Stimulated activated CD8-positive, alpha-beta memory T cell treated with anti-CD3 and anti-CD28 coated beads, Interleukin-15, amount 100 ng/mL, for 48 hours (primary cell): ENCODE measurements at places on chromosomes 3 and 15.

- DNase-seq: no peak
Measured at GRCh38 chr3:196315821-196316220, 2.2 kb downstream of the DYNLT2B start.

DNA sequence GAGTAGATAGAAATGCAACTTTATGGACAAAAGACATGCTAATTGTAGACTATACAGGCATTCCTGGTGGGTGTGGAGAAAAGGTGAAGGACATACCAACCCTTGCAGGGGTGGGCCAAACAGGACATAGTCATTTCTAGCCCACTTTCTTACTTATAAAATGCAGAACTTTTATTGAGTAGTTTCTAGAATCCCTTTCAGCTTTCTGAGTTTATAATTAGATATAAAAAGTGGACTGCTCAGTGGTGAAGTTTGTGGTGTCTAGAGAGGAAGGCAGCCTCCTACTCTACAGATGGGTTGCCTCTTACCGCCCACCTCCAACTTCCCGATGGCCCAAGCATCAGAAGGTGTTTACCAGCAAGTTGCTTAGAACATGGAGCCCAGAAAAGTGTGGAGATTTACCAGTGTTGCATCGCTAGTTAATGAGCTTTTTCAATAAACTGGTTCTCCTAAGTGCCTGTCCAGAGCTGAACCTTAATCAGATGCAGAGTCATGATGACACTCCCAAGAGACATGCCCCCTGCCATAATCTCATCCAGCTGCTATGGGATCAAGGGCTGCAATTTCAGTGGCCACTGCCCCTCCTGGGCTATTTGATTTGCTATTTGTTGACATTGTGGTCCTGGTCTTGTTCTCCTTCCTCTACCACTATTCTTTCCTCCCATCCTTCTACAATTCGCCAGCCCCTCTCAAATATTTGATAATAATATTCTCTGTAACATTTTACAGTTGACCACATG lies 77.5 kb upstream of the STRIT1 start:
- no peak for DNase-seq

DNA sequence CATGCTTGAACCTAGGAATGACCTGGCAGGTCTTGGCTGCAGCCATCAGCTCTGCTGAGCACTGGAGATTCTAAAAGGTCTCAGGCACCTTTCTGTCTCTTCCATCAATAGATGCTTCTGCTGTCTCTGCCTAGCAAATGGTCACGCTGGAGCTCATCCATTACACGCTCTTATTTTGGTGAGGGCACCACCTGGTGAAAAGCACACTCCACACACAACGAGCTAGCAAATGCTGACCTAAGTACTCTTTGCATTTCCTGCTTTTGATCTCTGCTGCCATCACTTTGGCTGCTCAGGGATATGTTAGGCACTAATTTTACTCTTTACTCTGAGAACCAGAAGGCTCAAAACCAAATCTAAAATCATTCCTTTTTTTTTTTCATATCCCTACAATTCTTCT lies 91.3 kb downstream of the RAB11A start:
- no peak for DNase-seq

- no peak for DNase-seq
Measured at GRCh38 chr15:39131609-39132008, 449.3 kb upstream of the THBS1 start.

- no peak for DNase-seq
Measured at GRCh38 chr3:45135959-45136358, 10.2 kb downstream of the CDCP1 start.

GRCh38 chr3:15271785-15272381 lies 60.5 kb downstream of the SH3BP5 start:
- DNase-seq: peak; percentile 66

DNA sequence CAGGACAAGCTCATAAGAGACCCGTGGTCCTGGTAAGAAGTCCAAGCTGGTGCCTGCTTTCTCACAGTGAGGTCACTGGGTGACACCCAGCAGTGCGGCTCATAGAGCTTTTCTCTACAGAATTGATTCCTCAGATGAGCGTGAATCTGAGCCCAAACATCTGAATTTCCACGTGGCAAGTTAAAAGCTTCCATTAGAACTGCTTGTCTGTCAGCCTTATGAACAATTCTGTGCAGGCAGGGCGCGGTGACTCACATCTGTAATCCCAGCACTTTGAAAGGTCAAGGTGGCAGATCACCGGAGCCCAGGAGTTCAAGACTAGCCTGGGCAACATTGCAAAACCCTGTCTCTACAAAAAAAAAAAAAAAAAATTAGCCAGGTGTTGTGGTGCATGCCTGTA lies 113.1 kb upstream of the ABHD17C start:
- no peak for DNase-seq

GRCh38 chr15:66144978-66145725 lies 108.4 kb downstream of the MEGF11 start:
- no peak for DNase-seq

DNA sequence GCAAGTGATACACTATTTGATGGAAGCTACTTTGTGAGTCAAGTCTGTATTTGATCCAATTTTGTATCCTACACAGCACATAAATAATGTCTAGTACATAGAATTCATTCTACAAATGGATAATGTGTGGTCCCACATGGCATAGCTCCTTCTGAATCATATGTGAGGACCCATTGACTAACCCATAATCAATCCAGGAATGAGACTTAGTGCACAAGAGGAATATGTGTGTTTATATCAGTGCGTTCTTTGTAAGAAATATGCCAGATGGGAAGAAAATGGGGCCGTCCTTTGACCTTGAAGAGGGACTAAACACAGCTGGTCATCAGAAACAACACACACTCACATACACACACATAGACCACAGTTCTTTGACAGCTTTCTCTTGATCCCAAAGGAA lies 282.7 kb upstream of the SEMA6D start:
- DNase-seq: no peak

GRCh38 chr3:2352134-2352762 lies 253.6 kb downstream of the CNTN4 start:
- DNase-seq: no peak

DNA sequence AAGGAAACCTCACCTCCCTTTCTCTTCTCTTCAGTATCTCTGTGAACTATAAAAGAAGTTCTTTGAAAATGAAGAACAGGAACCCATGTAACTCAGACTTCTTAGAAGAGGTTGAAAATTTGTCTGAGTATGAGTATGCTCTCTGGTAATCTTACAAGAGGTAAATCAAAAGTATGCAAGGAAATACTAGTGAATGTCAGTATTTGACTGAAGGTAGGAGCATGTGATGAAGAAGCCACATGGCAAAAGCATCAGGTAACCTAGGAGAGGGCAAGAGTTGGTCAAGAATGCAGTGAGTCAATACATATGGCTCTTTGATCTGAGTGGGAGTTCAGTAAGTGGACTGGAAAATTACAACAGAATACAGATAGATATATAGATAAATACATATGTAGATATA lies 133.0 kb upstream of the NECTIN3 start:
- no peak for DNase-seq

DNA sequence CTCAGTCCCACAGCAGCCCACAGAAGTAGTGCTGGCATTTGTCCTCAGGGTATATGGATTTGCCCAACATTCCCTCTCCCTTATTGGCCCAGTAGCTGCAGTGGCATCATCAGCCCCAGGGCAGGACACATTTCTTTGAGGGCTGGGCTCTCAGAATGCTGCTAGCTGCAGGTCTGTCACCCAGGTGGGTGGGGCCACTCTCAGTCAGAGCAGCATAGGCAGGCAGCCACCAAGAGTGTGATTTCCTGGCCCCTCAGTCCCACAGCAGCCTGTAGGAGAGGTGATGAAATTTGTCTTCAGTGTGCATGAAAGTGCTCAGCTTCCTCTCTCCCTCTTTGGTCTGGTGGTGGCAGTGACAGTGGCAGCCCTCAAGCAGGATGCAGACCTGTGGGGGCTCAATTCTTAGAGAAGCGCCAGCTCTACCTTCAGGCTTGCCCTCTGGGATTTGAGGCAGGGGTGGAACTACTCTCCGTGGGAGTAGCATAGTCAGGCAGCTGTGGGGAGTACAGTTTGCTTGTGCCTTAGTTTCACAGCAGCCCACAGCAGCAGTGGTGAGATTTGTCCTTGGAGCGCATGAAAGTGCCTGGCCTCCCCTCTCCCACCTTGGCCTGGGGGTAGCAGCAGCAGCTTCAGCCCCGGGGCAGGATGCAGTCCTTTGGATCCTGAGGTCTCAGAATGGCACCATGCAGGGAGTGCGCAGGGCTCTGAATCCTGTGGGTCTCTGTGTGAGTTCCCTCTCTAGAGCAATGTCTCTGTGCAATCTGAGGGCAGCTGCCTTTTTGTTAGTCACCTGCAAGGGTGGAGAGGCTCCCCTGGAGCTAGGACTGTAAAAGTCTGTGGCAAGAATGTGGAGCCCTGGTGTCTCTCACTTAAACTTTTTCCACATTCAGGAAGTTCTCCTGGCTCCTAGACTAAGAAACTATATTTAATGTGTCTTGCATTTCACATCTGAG lies 1229.1 kb downstream of the ROBO2 start:
- DNase-seq: no peak

- DNase-seq: no peak
Measured at GRCh38 chr15:91922646-91923547, 69.4 kb downstream of the SLCO3A1 start.

- peak; percentile 56 for DNase-seq
Measured at GRCh38 chr3:52240059-52240885, 1.3 kb upstream of the TWF2 start.

- no peak for DNase-seq
Measured at GRCh38 chr3:37098884-37099283, 75.5 kb downstream of the LRRFIP2 start.

GRCh38 chr15:62491642-62492041 lies 326.6 kb upstream of the C2CD4B start:
- DNase-seq: no peak

- DNase-seq: no peak
Measured at GRCh38 chr3:14889205-14889604, 58.2 kb upstream of the NR2C2 start.

GRCh38 chr15:42483677-42484076 lies 7.3 kb downstream of the ZNF106 start:
- DNase-seq: no peak

DNA sequence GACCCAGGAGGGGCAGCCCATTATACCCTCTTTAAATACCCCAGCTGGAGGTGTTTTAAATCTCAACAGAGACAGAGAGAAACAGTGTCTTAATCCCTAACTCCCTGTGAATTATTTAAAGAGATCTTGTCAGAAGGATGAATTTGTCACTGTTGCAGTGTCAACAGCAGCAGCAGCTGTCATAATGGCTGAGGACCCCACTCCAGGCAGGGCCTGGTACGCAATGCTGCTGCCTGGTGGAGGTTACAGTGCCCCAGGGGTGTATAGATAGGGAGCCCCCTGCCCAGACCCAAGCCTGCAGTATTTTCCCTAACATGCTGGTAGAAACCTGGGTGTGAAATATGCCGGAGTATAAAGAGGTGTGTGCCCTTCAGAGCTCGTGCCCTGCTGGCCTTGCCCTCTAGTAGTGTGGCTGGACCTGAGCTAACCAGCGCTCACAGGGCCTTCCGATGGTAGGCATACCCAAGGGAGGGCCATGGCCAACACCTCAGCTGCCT lies 143.0 kb downstream of the EPHB1 start:
- no peak for DNase-seq

DNA sequence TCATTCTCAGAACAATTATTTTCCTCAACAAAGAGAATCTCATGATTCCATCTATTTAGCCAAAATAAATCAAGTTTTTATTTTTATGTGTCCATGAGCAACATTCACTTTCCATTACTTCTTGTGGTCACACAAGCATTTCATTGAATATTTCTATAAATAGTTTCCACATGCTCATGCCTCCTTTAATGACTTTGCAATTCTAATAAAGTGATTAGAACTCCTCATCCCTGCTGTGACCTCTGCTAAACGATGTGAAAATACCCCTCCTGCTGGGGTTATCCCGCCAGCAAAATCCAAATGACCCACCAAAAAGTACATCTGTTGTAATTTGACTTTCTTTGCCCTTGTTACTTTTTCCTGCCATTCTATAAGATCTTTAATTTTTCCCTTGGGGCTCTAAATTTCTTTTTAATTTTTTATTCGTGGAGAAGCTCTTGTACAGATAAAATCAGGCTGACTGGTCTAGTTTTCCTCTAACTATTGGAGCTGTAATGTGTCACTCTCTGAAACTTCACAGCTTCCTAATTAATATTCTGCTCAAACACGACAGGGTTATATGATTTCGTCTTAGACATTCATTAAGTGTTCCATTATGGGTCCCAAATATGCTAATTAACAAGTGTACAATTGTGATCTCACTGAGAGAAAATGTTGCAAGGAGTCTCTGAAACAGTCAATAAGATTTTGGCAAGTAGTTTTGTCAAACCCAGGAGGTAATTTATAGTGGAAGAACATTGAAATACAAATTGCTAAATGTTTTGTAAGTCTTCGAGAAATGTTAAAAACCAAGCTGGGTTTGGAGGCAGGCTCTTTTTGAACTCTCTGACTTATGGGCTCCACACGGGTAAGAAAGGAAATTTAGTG lies 533.1 kb upstream of the NAALADL2 start:
- no peak for DNase-seq

- no peak for DNase-seq
Measured at GRCh38 chr3:42750834-42751233, 22.2 kb downstream of the CCDC13 start.

- DNase-seq: no peak
Measured at GRCh38 chr3:193396451-193397244, 18.1 kb upstream of the ATP13A5 start.

- DNase-seq: no peak
Measured at GRCh38 chr3:193446965-193447602, 68.5 kb upstream of the ATP13A5 start.

GRCh38 chr3:33041909-33042308 lies 55.0 kb downstream of the GLB1 start:
- no peak for DNase-seq

DNA sequence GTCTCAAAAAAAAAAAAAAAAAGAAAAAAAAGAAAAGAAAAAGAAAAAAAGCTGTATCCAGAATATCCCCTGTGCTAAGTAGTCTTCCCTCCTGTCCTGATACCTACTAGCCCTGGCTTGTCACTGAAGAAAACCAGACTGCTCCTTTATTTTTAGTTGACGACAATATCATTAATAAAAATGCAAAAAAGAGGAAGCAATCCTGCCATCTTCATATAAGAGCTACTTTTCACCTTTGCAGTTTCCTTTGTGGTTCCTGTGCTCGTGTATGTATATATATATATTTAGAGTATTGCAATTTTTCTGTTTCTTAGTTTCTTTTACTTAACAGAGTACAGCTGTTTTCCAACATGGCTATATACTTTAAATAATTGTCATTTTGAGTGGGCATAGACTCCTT lies 13.6 kb downstream of the C3orf20 start:
- no peak for DNase-seq

GRCh38 chr15:64010719-64011118 lies 35.6 kb downstream of the DAPK2 start:
- DNase-seq: peak; percentile 81

- DNase-seq: no peak
Measured at GRCh38 chr3:30774062-30774461, 120.4 kb downstream of the GADL1 start.
